ENCODE measurements at places on chromosomes 11 and 22.

DNA sequence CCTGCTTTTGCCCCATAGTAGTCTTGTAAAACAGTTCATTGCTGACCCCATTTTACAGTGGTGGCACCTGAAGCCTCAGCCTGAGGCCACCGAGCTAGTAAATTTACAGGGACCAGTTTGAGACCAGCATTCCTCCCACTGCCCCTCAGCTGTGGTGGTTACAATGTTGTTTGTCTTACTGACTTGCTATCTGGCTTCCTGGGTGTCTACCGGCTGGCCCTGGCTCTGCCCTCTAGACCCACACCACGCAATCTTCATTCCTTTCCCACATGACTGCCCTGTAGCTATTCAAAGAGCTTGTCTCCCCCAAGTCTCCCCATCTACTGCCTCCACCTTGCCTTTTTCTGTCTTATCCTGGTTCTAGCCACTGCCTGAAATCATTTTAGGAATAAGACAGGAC lies 20.8 kb downstream of the PIK3IP1 start:
- DNase-seq: no peak

GRCh38 chr11:14972581-14973495 lies 687 bp upstream of the CALCA start:
- DNase-seq: no peak

DNA sequence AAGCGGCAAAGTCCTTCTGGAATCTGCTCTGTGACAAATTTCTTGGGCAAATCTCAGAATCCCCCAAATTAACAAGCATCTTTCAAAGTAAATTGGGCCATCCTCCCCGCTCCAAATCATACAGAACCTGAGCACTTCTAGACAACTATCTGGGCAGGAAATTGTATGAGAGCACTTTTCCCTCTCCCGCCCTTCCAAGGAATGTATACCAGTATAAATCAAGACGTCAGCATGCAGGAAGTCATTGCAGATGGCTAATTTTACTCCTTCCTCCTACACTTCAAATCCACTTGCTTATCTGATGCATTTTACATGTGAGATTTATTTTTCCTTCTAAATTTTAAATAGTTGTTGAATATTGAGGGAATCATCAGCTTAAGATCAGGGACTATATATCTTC lies 52.1 kb downstream of the NTM start:
- no peak for DNase-seq

GRCh38 chr11:76208438-76209374 lies 2.4 kb upstream of the WNT11 start:
- DNase-seq: peak; percentile 82

DNA sequence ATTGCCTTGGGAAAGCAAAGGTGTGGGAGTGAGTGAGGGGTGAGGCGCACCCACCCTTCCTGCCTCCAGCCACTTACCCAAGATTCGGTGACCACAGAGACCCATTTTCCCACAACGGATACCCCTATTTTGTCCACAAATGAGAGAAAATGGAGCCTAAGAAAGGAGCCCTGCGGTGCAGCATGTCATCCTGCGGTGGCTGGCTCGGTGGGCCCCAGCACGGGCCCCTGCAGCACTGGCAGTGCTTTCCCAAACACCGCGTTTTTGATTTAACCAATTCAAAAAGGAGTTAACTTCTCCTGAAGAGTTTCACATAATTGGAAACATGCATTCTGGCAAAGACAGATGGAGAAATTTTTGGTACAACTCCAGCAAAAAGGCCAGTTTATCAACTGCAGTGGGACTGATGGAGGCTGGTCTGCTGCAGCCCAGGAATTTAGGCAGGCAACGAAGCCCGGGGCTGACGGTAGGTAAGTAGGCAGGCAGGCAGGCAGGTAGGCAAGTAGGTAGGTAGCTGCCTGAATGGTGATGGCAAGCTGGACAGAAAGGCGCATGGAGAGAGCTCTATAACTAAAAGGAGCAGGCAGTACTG lies 84.2 kb downstream of the FDX1 start:
- no peak for DNase-seq

- DNase-seq: no peak
Measured at GRCh38 chr11:33761471-33761870, 12.8 kb downstream of the FBXO3 start.

- DNase-seq: no peak
Measured at GRCh38 chr22:34966980-34967565, 98.9 kb upstream of the ISX start.

Measured in GM12892 (cell line).